Hematopoietic multipotent progenitor cell treated with erythropoietin and hydrocortisone succinate and interleukin-3 and kit ligand, for 8 days (in vitro differentiated cells): ENCODE measurements at places on chromosomes 6 and 20.

GRCh38 chr6:29757282-29757681 lies 34.0 kb downstream of the HLA-F start:
- DNase-seq: no peak

- no peak for DNase-seq
Measured at GRCh38 chr6:134376785-134377184, 58.9 kb upstream of the SGK1 start.

GRCh38 chr6:166798652-166799051 lies 157.7 kb downstream of the RNASET2 start:
- DNase-seq: no peak

DNA sequence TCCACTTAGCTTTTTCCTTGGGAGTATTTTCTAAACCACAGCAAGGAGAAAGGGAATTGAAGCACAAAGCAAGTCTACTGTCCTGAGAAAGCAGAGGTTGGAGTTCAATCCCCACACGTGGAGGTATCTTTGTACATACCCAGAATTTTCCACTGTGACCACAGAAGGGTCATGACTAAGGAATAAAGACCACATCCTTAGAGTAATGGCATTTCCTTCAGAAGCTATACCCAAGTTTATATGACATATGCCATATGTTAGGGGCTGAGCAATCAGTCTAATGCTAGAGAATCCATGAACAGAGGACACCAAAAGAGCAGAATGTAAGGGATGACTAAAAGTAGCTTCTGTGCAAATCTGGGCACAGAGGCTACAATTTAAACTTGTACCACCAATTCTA lies 46.4 kb downstream of the ATG5 start:
- DNase-seq: no peak

- DNase-seq: no peak
Measured at GRCh38 chr6:106204961-106205360, 118.8 kb downstream of the PRDM1 start.
